ENCODE measurements at places on chromosomes 1 and 21.

DNA sequence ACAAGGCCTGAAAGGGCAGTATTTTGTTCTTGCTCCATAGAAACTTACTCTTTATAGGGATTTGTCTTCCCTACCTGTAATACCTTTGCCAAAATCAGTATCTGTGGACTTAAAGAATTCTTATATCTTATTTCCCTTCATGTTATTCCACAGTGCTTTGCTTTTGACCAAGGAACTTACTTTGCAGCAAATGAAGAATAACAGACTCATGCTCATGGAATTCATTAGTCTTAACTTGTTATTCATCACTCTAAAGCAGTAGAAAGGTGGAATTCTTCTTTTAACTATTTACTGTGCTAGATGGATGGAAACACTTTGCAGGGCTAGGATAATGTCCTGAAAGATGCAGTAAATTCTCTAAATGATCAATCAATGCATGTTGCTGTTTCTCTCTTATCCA lies 45.9 kb downstream of the DUSP10 start:
- no peak for DNase-seq

- DNase-seq: no peak
Measured at GRCh38 chr1:15128077-15128476, 25.5 kb upstream of the TMEM51 start.

DNA sequence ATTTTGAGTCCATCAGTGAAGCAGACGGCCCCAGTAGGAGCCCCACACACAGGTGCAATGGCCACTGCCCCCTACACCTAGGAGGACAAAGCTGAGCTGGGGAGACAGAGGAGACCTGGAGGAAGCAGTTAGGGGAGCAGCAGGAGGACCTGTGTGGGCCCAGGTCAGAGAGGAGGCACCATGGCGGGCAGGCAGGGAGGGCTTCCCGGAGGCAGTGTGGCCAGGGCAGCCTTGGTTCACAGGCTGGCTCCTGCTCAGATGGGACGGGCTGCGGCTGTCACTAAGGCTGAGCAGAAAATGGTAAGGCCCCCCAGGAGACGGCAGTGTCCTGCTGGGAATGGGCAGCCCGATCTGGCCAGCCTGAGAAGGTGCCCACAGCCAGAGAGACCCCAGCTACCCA lies 15.4 kb downstream of the MEGF6 start:
- no peak for DNase-seq

- peak; percentile 85 for DNase-seq
Measured at GRCh38 chr1:37556712-37557196, at the start of gene DNALI1. DNALI1 (plus strand) TSS chr1:37556940; CDS start chr1:37556995, 55 bp downstream.

DNA sequence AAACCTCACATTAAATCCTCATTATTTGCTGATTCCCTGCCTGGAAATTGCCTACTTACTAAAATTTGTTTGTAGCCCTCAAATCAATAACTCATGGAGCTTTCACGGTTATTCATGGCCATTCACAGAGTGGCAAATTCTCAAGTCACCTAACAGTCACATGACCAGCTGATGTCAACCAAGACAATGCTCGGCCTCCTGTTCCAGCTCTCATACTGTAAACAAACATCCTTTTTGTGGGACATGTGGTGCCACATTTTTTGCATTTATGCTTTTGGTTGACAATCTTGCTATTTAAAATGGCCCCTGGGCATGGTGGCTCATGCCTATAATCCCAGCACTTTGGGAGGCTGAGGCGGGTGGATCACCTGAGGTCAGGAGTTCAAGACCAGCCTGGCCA lies 271.5 kb upstream of the GREM2 start:
- DNase-seq: no peak

DNA sequence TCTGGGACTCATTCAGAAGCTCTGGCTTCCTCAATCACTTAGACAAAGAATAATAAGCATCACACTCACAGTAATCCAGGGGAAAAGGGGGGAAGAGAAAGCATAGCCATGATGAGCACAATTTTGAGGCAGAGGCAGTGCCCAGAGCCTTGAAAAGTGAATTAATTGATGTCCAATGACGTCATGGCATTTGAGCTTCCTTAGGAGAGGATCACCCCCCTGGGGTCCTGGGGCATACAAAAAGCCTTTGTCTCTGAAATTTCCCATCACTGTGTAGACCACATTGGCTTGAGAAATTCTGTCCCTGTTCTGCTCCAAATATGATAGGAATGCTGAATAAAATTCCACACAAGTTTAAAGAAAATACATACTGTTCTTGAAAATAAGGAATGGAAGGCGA lies 84.3 kb upstream of the COA6 start:
- DNase-seq: no peak

DNA sequence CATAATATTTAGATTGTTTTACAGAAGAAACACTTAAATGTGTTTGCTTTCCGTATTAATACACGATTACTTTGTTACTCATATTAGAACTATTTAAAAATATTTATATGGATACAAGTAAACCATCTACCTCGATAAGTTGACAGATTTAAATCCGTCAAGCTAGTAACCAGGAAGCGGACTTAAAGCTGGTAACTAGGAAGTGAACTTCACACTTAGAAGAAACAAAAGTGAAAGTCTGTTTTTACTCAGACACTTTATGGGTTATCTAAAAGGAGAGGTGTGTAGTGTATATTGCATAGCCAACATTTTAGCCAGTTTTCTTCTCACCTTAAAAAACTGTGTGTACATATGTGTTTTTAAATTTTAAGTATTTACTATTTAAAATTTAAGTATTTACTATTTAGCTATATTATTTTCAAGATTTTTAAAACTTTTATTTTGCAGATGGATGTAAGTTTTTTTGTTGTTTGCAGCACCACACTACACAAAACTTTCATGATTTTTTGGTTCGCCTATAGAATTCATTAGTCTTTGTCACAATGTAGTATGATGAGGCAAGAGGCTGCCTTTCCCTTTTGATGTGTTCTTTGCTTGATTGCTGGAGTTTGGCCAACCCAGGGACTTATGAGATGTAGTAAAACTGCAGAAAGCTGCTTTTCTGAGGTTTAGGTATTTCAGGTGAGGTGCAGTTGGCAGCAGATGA lies 2.7 kb downstream of the USP25 start:
- no peak for DNase-seq

GRCh38 chr1:25095635-25096200 lies 136.6 kb downstream of the SYF2 start:
- no peak for DNase-seq

GRCh38 chr1:37286881-37287280 lies 187.5 kb upstream of the ZC3H12A start:
- DNase-seq: no peak

DNA sequence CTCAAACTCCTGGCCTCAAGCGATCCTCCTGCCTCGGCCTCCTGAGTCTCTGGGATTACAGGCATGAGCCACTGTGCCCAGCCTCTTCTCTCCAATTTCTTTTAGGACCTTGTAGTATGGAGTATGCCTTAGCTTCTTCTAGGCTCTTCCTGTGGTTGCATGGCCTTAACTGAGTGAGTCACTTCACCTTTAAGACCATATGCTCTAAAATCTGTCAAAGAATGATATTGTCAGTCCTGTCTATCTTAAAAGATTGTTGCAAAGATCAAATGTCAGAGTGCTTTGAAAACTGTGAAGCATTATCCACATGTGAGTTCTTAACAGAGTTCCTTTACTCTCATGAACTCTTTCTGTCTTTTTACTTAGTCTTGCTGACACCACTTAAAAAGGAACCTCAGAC lies 37.2 kb downstream of the ATP2B4 start:
- DNase-seq: no peak

DNA sequence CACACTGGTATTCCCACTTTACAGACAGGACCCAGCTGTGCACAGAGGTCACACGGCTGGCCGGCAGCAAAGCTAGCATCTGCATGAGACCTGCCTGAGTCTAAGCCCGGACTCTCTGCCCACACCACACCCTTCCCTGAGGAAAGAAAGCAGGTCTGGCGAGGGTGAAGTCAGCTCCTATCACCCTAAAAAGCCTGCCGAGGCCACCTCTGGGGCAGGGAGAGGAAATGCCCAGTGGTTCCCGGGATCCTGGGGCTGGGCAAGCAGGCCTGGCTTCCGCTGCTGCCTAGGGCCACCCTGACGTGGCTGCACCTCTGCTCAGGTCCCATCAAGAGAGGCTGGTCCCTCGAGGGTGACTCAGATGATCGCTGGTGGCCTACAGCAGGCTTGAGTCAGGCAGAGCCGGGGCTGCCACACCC lies 42.2 kb downstream of the RAP1GAP start:
- no peak for DNase-seq

DNA sequence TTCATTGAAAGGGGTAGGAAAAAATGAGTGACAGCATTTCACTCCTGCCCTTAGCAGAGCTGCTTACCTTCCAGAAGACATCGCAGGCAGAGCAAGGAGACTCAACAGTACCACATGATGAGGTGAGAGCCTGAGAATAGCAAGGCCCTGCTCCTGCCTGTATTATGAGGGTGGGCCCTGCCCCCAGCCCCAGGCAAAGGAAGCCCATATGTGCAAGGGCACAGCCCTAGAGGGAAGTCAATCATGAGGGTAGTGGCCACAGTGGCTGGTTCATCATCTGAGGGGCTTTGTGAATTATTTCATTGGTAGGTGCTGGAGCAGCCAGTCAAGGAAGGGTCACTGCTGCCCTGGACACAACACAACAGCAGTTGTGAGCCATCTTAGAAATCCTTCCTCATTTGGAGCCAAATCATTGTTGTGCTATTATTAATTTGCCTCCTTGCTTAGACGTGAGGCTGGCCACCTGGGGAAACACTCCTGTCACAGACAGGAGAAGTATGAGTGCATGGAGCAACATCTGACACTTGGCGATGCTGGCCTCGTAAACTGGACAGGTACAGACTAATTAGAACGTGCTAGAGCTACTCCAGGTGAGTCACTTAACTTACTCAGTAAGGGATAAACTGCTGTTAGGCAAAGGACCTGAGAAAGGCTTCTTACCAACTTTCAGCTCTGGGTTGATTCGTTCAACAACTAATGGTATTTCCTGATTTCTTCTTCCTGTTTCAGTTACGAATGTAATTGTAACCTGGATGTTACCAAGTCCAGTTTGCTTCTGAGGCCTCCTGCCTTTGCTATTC lies 22.7 kb upstream of the ACBD6 start:
- DNase-seq: no peak

DNA sequence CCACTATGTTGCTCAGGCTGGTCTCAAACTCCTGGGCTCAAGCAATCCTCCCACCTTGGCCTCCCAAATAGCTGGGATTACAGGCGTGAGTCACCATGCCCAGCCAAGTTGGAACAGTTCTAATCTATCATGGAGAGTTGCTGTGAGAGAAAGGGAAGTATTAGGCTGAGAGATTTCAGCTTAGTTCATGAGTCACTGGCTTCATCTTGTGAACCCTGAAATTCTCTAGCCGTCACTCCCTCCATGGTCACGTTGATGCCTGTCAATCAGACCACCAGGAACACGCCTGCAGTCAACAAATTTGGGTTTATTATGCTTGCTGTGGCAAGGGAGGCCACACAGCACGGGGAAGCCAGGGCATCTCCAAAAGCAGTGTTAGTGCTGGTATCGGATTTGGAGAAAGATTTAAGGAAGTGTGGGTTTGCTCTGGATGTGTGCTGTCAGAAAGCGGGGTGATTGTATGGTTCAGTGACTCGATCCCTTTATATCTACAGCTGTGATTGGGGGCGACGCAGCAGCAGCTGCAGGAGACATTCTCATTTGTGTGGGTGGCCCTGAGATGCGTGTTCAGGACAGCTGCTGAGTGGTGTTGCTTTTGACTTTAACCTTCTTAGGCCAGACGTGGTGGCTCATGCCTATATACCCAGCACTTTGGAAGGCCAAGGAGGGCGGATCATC lies 18.7 kb downstream of the UQCRHL start:
- no peak for DNase-seq

GRCh38 chr1:8689431-8690252 lies 127.8 kb downstream of the RERE start:
- no peak for DNase-seq

DNA sequence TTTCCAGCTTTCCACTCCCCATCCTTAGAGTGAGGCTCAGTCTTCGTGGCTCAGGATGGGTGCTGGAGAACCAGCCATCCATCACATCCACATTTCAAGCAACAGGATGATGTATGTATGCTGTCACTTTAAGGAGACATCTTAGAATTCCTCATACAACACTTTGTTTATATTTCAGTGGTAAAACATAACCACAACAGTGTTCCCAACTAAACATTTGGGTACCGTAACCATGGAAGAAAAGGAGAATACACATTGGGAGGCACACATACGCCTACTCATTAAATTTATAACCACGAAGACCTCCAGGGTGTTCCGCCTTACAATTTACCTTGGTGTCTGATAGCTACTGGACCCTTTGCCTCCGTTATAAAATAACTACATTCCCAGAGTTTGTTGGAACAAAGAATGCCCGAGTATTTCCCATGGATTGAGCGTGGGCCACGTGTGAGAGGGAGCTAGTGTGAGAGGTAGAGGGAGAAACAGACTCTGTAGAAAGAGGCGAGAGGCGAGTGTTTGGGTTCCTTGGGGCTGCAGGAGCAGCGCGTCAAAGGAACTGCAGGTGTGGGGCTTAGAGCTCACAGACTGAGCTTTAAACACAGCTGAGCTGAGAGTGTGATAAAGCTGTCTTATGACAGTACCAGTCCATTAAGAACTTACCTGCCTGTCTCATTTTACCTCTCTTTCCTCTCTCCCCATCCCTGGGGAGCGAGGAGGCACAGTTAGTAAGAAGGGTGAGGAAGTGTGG lies 111.5 kb upstream of the USP24 start:
- DNase-seq: no peak
